ENCODE measurements at places on chromosomes 4 and X.

- DNase-seq = no peak
These were observed 10.9 kb downstream of the MFAP3L start for GRCh38 chr4:170015285-170015684.

DNA sequence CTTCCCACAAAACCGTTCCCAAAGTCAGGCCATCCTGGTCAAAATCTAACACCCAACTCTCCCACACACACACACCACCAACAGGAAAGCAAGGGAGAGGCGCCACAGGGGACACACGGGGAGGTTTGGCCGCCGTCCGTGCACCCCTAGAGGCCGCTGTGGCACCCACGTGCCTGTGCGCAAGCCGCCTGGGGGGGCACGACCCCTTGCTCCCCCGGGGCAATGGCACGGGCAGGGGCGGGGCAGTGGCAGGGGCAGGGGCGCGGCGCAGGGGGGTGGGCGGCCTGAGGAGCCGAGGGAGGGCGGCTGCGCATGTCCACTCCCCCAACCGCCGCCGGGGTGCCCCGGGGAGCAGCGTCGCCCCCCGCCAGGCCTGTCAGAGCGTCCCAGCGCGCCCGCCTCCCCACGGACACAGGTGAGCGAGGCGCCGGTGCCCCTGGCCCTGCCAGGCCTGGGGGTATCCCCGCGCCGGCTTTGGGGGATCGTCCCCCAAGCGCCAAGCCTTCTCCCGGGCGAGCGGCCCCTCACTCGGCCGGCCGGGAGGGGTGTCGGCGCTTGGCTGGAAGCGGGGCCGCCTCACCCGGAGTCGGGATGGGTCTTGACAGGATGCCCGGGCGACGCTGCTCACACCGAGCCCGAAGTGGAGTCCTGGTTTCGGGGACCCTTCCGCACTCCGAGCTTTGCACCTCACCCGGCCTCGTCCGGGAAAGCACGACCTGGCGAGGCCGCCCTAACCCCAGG is at the start of gene ERAS:
Gene ERAS (plus strand): TSS at position 379 of the 741 bp plus-strand sequence. CDS start 2,611 bp downstream, outside the sequence.
- no peak for DNase-seq

GRCh38 chr4:177099211-177099610 is 210.5 kb upstream of the NEIL3 start:
- DNase-seq = no peak

GRCh38 chrX:14073556-14073955 is 43.9 kb upstream of the GEMIN8 start:
- DNase-seq = no peak

- DNase-seq = no peak
These were observed 74.6 kb downstream of the LEF1 start for GRCh38 chr4:108094131-108094530.

DNA sequence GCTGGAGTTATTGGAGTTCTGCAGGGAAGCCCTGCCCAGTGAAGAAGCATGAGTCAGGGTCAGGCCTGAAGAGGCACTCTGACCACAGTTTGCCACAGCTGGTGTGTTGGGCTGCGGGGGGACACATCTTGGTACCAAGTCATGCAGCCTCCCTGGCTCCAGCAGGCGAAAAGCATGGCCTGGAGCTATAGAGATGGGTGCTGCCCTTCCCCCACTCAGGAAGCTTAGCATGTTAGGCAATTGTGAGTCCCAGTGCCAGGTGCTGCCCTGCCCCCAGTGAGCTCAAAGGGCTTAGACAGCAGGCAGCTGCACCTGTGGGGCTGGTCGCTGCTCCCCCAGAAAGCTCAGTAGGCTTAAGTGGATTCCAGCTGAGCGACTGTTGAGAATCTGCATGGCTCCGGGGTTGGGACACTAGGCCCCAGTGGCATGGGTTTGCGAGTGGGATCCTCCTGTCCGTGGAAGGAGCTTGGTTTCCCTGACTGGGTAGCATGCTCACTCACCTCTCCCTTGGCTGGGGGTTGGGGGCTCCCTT is 755.5 kb downstream of the GLUD2 start:
- DNase-seq = no peak

DNA sequence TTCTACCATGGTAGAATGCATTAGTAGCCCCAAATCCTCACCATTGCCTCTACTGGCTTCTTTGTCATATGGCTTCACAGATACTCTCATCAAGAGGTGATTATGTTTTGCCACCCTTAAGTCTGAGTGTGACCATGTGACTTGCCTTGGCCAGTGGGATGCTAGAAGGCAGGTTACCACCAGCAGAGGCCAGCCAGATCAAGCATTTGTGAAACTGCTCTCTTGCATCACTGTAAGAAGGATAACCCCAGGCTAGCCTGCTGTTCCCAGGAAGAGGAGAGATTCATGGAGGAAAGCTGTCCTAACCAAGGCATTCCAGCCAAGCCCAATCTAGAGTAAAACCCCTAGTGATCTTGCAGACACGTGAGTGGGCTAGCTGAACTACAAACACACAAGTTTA is 46.8 kb downstream of the USP46 start:
- no peak for DNase-seq

DNA sequence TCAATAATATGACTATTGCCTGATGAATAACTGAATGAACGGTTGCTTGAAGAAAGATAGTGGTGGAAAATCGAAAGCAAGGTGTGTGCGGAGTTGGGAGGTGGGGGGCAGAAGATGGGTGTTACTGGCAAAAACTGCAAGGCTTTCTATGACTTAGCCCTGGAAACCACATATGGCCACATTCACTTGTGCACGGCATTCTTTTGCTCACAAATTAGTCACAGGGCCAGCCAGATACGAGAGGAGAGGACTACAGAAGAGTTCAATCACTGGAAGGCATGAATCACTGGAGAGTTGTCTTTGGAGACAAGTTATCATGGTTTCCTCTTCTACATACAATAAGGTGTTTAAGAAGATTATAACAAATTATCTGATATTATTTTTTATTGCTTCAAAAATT is 626.5 kb upstream of the CPEB2 start:
- no peak for DNase-seq

- DNase-seq = peak; percentile 67
These were observed at the start of gene HOPX for GRCh38 chr4:56681158-56681852. Gene HOPX (minus strand): TSS chr4:56681296. CDS start chr4:56657816, 23,480 bp downstream.

DNA sequence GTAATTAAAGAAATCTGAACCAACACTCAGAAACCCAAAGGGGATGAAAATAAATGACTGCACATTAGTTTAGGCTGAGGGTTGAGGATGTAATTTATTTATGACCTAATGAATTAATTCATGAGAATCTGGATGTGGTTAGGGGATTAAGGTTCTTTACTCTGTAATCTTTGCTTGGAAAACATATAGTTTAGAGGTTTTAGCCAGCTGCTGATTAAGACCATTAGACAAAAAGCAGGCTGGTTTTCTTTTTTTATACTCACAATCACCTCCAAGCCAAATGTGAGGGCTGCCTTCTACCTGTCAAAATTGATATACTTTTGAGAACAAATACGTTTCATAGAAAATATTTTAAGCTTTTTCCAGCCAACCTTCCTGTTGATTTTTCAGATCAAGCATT is 2705.8 kb downstream of the PCDH7 start:
- no peak for DNase-seq

DNA sequence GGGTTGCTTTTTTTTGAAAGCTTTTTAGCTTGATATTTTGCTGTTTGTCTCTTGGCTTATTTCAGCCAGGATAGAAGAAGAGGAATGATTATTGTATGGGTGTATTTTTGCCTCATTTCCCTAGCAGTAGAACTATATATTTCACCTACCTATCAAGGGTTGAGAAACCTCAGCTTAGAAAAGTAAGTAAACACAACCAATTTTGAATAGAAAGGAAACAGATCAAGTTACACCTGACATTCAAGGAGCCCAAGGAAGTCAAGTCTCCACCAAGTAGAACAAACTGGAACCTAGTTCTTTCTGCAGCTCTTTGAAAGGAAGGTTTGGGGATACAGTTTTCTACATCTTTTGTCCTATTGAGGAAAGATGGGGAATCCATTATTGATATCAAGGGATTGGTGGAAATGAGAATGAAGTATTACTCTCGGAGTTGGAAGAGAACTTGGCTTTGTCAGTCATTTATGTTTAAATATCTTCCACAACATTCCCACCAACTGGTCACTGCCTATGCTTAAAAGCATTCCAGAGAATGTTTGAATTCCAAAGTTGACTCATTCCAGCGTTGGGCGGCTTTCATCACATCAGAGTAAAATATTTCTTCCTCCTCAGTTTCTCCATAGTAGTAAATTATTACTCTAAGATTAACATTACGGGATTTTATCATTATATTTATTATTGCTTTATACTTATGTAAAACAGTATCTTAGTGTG is 207.8 kb upstream of the CNKSR2 start:
- no peak for DNase-seq

- no peak for DNase-seq
These were observed 163.6 kb upstream of the ANK2 start for GRCh38 chr4:112885897-112886296.

GRCh38 chr4:158302076-158302866 is 92.0 kb downstream of the TMEM144 start:
- no peak for DNase-seq

DNA sequence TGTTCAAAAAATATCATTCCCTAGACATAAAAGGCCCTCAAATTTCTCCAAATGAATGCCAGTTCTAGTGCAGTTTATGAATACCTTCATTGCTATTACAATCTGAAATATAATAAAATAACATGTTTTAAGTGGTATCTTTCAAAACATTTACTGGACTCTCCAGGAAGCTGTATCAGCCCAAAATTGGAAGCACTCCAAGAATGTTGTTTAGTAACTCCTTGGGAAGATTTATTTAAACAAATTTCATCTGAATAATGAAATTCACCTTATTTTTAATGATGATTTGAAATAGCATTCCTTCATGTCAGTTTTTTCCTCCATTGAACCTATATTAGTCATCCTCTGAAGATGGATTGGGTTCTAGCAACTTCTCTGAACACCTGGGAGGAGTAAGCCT is 217.2 kb upstream of the PCDH18 start:
- no peak for DNase-seq

GRCh38 chrX:18002791-18003190 is 141.7 kb upstream of the RAI2 start:
- DNase-seq = no peak

DNA sequence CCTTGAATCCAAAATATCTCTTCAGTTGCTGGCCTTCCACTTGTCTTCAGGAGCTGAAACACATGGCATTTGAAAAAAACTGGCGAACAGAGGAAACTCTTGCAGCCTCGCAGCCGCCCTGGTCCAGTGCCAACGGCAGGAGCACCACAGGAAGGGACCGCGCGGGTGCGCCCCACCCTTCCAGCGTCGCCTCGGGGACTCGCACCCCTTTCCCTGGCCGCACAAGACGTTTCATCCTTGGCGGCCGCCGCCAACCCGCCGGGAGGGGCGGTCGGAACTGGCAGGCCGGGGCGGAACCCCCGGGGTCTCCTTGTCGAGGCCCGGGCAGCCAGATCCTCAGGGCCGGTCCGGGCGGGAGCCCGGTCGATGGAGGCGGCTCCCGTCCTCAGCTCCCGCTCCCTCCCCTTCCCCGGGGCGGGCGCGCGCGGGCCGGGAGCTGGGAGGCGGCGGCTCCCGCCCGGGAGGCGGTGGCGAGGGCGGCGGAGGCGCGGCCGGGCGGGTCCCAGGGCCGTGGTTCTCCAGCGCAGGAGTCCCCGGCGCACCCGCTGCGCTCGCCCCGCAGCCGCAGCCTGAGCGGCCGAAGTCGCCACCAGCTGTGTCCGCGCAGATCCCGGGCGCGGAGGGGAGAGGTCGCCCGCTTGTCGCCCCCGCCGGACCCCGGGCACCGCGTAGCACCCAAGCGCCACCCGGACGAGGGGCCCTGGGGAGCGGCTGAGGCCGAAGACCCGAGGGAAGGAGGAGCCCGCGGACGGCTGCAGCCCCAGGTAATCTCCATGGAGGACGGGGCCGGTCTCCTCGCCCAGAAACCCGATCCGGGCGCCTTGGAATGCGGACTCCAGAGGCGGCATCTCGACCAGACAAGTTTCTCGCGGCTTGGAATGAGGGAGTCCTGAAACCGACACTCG is 886 bp upstream of the NDST3 start:
- no peak for DNase-seq

GRCh38 chrX:40117715-40118285 is 20.0 kb upstream of the BCOR start:
- DNase-seq = no peak

DNA sequence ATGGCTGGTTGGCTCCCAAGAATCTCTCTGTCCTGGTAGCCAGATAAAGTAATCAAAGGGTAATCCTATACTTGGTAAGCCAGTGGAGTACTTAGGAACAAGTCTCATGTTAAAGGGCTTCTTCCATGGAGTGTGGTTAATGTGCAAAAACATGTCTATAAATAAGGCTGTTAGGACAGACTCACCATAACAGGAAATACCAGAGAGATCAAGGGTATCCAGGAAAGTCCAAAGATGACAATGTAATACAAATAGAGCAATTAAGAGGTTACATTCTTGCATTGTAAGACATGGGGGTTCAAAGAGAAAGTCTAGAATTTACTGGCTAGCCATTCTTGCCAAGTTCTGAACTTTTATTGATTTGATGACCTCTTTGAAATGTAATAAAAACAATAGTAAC is 61.9 kb upstream of the ZCCHC13 start:
- no peak for DNase-seq

GRCh38 chrX:43644124-43644701 is 11.9 kb upstream of the MAOA start:
- DNase-seq = no peak

- DNase-seq = no peak
These were observed 231.1 kb upstream of the CENPE start for GRCh38 chr4:103429283-103429682.

DNA sequence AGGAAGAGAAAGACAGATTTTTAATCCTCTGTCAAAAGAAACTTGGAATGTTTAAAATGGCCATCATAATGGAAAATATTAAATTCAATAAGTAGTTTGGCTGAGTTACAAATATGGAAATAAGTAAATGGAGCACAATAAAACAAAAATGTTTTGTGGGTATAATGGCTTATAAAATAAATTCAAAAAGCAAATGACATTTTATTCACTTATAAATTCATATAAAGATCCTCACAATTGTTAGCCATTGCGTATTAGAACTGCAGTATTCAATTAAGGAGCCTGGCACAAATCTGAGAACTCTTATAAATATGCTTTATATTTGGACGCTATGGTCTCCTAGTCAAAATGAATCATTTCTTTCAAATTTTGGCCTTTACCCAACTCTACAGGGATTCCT is 339.0 kb upstream of the PABPC4L start:
- no peak for DNase-seq

Measured in stimulated activated CD8-positive, alpha-beta memory T cell treated with anti-CD3 and anti-CD28 coated beads, Interleukin-15, amount 100 ng/mL, for 48 hours (primary cell).